ENCODE measurements at places on chromosomes 1 and 21. TPM values are rescaled to one million over a fixed set of nuclear protein-coding genes. Genes with fewer than 3 reads are reported as not detected.

- no peaks in the 10 kb centered on the region for H3K36me3 ChIP-seq
- peak; percentile 79 for DNase-seq
- peaks cover 18% of the 10 kb centered on the region for H3K27me3 ChIP-seq
- no peak within 1 kb of the TSS for H3K27ac ChIP-seq
- H3K4me1 ChIP-seq, result peaks cover 35% of the 10 kb centered on the region
These were observed at the start of gene VWA1 for GRCh38 chr1:1435106-1435903. Gene VWA1 (plus strand): TSS chr1:1435690. CDS start chr1:1435749, 59 bp downstream.

- H3K4me1 ChIP-seq, result no peaks in the 10 kb centered on the region
- H3K36me3 ChIP-seq, result no peaks in the 10 kb centered on the region
- H3K27me3 ChIP-seq, result no peaks in the 10 kb centered on the region
- H3K27ac ChIP-seq, result no peak overlapping the region
- no peak overlapping the region for H3K4me3 ChIP-seq
These were observed 21.1 kb downstream of the ESRRG start for GRCh38 chr1:216702170-216702569.

DNA sequence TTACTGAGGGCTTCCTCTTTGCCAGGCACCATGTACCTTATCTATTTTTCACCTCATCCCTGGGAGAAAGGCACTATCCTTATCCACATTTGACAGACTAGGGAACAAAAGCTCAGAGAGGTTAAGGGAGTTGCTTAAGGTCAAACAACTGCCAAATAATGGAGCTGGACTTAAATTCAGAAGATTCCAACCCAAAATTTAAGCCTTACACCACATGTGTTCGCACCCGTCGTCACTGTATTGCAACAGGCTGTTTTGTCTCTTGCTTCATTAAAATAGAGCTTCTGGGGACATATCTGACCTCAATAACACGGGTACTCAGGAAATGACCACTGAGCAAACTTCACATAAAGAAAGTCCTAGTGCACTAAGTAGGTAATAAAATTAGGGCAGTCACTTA lies 62.0 kb downstream of the TRABD2B start:
- no peaks in the 10 kb centered on the region for H3K27me3 ChIP-seq
- DNase-seq, result no peak
- H3K27ac ChIP-seq, result no peak overlapping the region
- no peak overlapping the region for H3K4me3 ChIP-seq
- H3K4me1 ChIP-seq, result no peaks in the 10 kb centered on the region

DNA sequence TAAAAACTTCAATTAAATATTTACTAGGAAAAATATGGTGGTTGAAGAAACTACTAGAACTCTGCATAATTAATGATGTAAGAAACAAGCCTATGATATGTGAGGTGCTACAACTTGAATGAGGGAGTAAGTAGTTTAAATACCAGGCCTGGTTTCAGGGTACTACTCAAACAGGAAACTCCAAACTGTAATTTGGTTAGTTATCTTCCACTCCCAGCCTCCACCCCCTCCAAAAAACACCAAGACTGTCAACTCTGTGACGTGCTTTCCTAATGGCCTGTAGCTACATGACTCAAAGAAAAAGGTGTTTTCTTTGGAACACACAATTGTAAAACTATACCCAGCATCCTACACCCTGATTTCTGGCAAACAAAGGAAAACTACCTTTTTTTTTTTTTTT lies 55.9 kb upstream of the RCC1 start:
- H3K27me3 ChIP-seq, result no peaks in the 10 kb centered on the region
- no peak overlapping the region for H3K27ac ChIP-seq
- DNase-seq, result no peak
- peaks cover 2% of the 10 kb centered on the region for H3K36me3 ChIP-seq

DNA sequence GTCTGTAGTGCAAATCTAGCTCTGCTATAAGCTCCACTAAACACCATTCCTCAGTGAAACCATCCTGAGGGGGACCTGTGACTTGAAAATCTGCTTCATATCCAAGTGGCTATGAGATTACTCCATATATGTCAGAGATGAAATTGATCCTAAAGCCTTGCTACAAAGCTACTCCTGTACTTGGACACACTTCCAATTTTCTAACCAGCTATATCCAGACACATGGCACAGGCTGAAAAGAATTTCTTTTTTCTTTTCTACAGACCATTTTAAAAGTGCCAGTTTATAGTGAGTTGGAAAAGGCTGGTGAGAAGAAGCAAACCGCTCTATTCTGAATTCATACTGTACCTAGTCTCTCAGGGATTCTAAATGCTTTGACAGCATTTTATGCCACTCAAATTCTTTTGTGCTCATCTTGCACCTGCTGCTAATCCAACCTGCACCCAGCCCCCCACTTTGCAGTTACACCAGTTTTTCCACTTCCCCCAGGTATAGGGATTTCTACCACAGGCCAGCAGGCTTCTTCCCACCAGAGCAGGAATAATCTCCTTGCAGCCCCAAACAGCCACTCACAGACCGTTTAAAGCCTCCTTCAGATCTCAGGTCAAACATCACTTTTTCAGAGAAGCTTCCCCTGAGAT lies 112.5 kb downstream of the RERE start:
- no peak overlapping the region for H3K4me3 ChIP-seq
- no peak overlapping the region for H3K27ac ChIP-seq
- peaks cover 28% of the 10 kb centered on the region for H3K4me1 ChIP-seq

- no peaks in the 10 kb centered on the region for H3K4me1 ChIP-seq
- no peak overlapping the region for H3K27ac ChIP-seq
These were observed 9.4 kb downstream of the OLIG2 start for GRCh38 chr21:33035147-33035546.

DNA sequence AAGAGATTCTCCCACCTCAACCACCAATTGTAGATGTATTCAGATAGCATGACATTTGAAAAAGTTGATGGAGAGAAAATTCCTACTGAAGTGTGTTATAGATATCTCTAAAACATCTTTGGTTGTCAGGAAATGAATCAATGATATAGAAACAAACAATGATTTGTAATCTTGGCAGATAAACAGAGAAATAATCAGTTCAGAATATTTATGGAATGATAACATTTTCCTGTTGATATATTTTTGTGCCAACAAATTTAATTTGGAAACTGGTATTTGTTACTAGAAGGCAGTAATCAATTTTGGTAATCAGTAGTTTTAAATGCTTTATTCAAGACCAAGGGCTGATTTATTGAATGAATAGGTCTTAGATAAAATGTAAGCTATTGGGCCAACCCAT lies 695.6 kb downstream of the USP25 start:
- H3K27ac ChIP-seq, result no peak overlapping the region
- no peaks in the 10 kb centered on the region for H3K4me1 ChIP-seq
- no peak for DNase-seq
- H3K36me3 ChIP-seq, result no peaks in the 10 kb centered on the region
- no peaks in the 10 kb centered on the region for H3K27me3 ChIP-seq
- no peak overlapping the region for H3K4me3 ChIP-seq

The SLC5A3 gene
- total RNA-seq, result 16.7 TPM

GRCh38 chr1:66397192-66397591 lies 136.8 kb upstream of the SGIP1 start:
- no peaks in the 10 kb centered on the region for H3K36me3 ChIP-seq
- H3K27me3 ChIP-seq, result no peaks in the 10 kb centered on the region
- peak overlapping the region; percentile 15 for H3K27ac ChIP-seq
- peak; percentile 72 for DNase-seq
- no peak overlapping the region for H3K4me3 ChIP-seq

DNA sequence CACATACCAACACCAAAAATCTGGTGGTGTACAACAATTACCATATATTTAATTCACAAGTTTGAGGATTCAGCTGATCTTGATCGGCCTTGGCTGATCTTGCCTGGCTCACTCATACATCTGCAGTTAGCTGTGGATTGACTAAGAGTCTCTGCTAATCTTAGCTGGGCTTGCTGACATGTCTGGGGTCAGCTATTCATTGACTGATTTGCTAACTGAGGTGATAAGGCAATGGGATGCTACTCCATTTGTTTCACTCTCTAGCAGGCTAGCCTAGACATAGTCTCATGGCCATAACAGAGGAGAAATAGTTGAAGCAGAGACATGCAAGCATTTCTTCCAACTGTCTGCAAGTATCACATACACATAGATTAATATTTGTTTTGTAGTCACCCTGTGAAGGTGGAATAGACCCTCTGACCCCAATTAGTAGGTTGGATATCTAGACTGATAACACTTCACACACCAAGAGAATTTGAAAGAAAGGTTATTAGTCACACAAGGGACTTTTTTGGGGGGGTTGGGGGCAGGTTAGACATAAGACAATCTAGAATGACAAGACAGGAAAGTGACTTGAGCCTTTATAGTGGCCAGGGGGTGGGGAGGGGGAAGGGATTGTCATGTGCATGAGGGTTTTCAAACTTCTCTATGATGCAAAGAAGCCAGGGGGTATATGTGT lies 142.3 kb downstream of the BARHL2 start:
- no peak overlapping the region for H3K27ac ChIP-seq
- no peak overlapping the region for H3K4me3 ChIP-seq
- DNase-seq, result no peak
- no peaks in the 10 kb centered on the region for H3K4me1 ChIP-seq
- H3K27me3 ChIP-seq, result no peaks in the 10 kb centered on the region
- no peaks in the 10 kb centered on the region for H3K36me3 ChIP-seq

DNA sequence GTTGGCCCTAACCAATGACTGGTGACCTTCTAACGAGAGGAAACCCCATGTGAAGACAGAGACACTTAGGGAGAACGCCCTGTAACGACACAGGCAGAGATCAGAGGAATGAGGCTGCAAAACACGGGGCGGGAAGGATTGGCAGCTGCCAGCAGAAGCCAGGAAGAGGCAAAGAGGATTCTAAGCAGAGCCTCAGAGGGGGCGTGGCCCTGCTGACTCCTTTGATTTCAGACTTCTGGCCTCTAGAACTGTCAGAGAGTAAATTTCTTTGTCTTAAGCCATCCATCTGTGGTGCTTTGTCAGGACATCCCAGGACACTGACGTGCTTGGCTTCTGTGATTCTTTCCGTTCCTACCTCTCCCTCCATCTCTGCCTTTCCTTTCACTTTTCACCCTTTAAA lies 79.3 kb downstream of the SH3BGR start:
- DNase-seq, result no peak
- H3K4me1 ChIP-seq, result no peaks in the 10 kb centered on the region
- no peaks in the 10 kb centered on the region for H3K36me3 ChIP-seq
- H3K27ac ChIP-seq, result no peak overlapping the region

DNA sequence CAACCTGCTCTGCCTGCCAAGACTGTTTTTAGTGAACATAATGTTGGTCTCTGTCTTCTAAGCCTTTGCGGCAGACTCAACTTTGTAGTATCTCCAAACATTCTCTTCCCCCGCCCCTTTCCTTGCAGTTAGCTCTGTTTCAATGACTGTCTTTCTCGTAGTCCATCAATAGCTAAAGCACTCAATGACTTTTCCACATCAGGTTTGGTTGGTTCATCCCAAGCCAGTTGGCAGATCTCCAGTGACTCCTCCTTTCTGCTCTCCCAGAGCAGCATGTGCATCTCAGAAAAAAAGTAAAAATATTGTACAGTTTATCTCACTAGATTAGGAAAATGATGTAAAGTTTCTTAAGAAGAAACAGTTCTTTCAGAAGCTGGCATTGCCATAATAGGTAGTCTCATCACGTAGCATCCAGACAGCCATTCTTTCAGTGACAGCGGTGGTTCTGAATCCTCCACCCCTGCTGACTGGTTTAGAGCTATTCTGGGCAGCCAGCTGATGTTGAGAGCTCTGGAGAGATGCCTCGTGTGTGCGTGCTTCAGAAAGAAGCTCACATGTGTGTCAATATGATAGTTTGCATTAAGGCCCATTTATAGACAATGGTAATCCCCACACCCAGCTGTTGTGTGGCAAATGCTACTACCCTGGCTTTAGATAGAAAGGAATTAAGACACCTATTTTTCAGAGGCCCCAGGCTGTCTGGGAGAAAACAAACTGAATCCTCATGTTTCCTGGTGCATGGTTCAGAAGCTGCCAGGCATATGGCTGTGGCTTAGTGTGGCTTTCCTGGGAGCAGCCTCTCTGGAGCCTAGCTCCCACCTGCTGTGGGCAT lies 53.2 kb downstream of the CNN3 start:
- no peaks in the 10 kb centered on the region for H3K4me1 ChIP-seq
- H3K27ac ChIP-seq, result no peak overlapping the region
- H3K4me3 ChIP-seq, result no peak overlapping the region
- H3K27me3 ChIP-seq, result peaks cover 9% of the 10 kb centered on the region

GRCh38 chr1:31417148-31417547 lies 4.1 kb downstream of the SERINC2 start:
- H3K4me3 ChIP-seq, result no peak overlapping the region
- peaks cover 17% of the 10 kb centered on the region for H3K4me1 ChIP-seq
- no peaks in the 10 kb centered on the region for H3K36me3 ChIP-seq
- H3K27me3 ChIP-seq, result peaks cover 12% of the 10 kb centered on the region
- no peak overlapping the region for H3K27ac ChIP-seq

DNA sequence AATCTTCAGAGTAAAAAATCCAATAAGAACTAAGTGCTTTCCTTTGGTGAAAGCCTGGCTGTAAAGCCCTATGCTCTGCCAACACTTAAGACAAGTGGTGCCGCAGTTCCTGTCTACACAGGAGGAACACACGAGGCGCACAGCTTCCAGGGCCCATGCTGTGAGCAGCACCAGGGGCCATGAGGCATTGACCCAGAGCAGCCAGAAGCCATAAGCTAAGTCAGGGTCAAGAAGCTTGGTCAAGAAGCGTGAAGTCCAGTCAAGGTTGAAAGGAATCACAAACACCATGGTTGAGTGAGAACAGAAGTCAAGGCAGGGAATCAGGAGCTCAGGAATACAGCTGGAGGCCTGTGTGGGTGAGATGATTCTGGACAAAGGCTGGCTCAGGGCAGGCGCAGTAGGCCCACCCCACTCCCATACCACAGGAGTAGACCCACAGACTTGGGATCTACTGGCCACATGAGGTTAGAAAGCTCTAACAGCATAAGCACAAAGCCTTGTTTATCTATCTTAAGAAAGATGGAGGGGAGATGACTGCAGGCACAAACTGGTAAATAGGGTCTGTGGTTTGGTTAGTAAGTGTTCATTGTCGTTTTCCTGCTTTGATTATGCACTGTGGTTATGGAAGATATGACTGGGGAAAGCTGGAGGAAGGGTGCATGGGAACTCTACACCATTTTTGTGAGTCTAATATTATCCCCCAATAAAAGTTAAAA lies 42.9 kb upstream of the RCAN3 start:
- no peak overlapping the region for H3K27ac ChIP-seq
- H3K4me3 ChIP-seq, result no peak overlapping the region
- no peak for DNase-seq
- H3K27me3 ChIP-seq, result no peaks in the 10 kb centered on the region
- no peaks in the 10 kb centered on the region for H3K4me1 ChIP-seq

The ATAD3A gene
- total RNA-seq, result 22.9 TPM

- H3K4me1 ChIP-seq, result peaks cover 92% of the 10 kb centered on the region
- DNase-seq, result no peak
- H3K27me3 ChIP-seq, result no peaks in the 10 kb centered on the region
- peak overlapping the region; percentile 96 for H3K27ac ChIP-seq
- H3K4me3 ChIP-seq, result peak overlapping the region; percentile 48
These were observed 4.7 kb upstream of the ECE1 start for GRCh38 chr1:21295002-21295401.

The CFHR1 gene
- not detected for total RNA-seq

- no peak overlapping the region for H3K4me3 ChIP-seq
- no peaks in the 10 kb centered on the region for H3K27me3 ChIP-seq
- no peaks in the 10 kb centered on the region for H3K4me1 ChIP-seq
- no peak for DNase-seq
These were observed 52.2 kb downstream of the ACP6 start for GRCh38 chr1:147618077-147618569.

All from B cell (primary cell).